ENCODE measurements at places on chromosomes 11 and 22. TPM values are rescaled to one million over a fixed set of nuclear protein-coding genes. Genes with fewer than 3 reads are reported as not detected.

The GNAZ gene
- 56.1 TPM for total RNA-seq

The PHF21B gene
- total RNA-seq = 5.1 TPM

The NXPE2 gene
- total RNA-seq = 0.31 TPM

- H3K27me3 ChIP-seq = peaks cover 12% of the 10 kb centered on the region
- no peak for ATAC-seq
- H3K27ac ChIP-seq = no peak overlapping the region
- H3K4me3 ChIP-seq = no peak overlapping the region
- H3K36me3 ChIP-seq = no peaks in the 10 kb centered on the region
Measured at GRCh38 chr22:39718921-39719475, 148.4 kb downstream of the CACNA1I start.

GRCh38 chr11:46319074-46319453 is 28.2 kb upstream of the DGKZ start:
- no peaks in the 10 kb centered on the region for H3K27me3 ChIP-seq
- no peak for ATAC-seq
- H3K36me3 ChIP-seq = no peaks in the 10 kb centered on the region
- H3K4me1 ChIP-seq = no peaks in the 10 kb centered on the region
- no peak overlapping the region for H3K27ac ChIP-seq

DNA sequence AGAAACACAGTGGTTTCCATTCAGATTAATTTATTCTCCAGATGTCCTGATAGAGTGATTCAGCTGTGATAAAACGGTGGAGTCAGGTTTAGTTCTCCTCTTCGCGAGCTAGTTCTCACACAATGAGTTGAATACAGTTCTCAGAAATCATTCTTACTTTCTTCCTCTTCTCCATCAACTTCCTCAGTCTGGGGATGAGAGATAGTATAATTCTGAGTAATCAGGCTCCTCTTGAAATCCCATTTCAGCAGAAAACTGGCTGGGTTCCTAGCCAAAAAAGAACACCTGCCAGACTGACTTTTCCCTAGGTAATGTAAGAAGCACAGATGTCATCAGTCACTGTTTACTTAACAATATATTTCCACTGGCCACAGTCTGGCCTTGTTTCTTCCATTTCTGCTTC is 76.7 kb downstream of the SVIP start:
- no peak overlapping the region for H3K27ac ChIP-seq
- H3K4me3 ChIP-seq = no peak overlapping the region
- H3K27me3 ChIP-seq = no peaks in the 10 kb centered on the region
- H3K4me1 ChIP-seq = no peaks in the 10 kb centered on the region

DNA sequence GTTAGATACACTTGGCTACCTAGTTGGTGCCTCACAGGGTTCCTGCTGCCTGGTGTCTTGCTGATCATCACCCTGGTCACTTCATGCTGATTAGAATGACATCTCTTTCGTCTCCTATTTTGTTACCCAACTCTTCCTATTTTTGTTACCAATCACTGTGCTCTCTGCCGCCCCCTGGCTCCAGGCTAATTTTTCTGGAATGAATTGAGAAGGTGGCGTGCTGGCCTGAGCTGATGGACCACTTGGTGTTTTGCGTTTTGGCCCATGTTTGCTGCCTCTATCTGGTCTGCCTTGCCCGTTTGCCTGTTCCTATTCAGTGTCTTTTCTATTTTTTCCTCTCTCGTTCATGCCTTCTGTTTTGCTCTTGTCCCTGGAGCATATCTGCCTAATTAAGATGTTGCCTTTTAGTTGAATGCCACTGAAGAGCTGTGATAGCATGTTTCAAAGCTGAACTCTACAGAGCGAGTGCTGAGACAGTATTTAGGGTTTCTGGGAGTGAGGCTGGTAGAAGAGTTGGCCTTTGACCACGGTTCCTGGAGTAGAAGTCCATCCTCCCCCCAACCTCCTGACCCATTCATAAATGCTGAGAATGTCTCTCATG is 5.9 kb upstream of the ATF4 start:
- H3K4me3 ChIP-seq = no peak overlapping the region
- H3K36me3 ChIP-seq = no peaks in the 10 kb centered on the region

- ATAC-seq = no peak
- no peaks in the 10 kb centered on the region for H3K36me3 ChIP-seq
- no peaks in the 10 kb centered on the region for H3K27me3 ChIP-seq
- H3K4me1 ChIP-seq = no peaks in the 10 kb centered on the region
Measured at GRCh38 chr11:59963733-59964132, at the start of gene OOSP4A. OOSP4A (plus strand) TSS chr11:59964033; CDS start chr11:59964033, 0 bp downstream.

GRCh38 chr11:6405052-6405667 is 13.7 kb downstream of the APBB1 start:
- peaks cover 8% of the 10 kb centered on the region for H3K4me1 ChIP-seq
- H3K4me3 ChIP-seq = no peak overlapping the region
- no peaks in the 10 kb centered on the region for H3K27me3 ChIP-seq
- no peak overlapping the region for H3K27ac ChIP-seq

DNA sequence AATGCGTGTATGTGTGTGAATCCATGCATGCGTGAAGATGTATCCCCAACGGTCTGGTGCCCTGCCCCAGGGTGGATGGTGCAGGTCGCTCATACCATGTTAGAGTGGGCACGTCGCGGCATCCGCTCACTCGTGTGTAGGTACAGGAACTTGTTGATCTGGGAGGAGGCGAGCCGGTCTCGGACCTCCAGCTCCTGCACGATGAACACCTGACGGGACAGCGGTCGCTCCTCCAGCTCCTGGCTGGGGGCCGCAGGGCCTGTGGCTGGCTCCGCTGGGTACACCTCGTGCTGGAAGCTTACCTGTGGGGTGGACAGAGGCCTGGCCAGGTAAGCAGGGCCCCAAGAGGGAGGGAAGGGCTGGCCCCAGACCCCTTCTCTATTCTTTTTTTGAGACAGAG is 18.5 kb downstream of the ATG2A start:
- no peaks in the 10 kb centered on the region for H3K27me3 ChIP-seq
- H3K4me3 ChIP-seq = no peak overlapping the region
- peaks cover 11% of the 10 kb centered on the region for H3K4me1 ChIP-seq
- no peak overlapping the region for H3K27ac ChIP-seq

DNA sequence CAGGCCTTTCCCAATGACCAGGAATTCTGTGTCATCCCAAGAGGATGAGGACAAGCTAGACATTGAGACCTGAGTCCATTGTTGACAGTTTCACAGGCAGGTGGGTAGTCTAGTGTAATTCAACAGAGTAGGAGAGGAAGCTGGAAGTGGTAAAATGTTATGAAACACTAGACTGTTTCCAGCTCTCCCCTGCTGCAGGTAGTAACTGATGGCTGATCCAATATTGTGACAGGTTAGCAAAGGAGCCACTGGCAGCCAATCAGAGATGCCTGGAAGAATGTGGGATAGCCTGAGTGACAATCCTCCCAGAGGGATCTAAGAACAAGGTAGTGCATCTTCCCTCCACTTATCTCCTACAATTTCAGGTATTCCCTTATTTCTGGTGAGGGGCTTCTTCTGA is 10.6 kb upstream of the GDPD4 start:
- H3K27me3 ChIP-seq = no peaks in the 10 kb centered on the region
- H3K4me1 ChIP-seq = no peaks in the 10 kb centered on the region
- no peak overlapping the region for H3K4me3 ChIP-seq
- no peak for ATAC-seq

DNA sequence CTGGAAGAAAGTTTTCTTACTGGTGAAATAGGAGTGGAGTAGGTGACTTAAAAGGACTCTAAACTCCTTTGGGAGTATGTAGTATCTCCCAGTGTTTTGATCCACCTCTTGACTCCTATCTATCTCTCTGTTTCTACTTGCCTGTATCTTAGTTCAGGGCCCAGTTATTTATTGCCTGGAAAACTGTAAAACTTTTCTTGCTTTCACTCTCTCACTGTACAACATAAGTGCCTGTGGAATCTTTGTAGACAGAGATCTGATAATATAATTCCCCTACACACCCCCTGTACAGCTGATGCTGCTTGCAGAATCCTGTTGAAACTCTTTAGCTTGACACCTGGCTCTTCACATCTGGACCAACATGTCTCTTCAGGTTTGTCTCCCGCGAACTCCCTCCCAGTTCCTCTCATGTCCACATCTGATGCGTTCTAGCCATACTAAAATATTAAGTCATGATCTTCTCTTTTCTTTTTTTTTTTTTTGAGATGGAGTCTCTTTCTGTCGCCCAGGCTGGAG is 26.5 kb upstream of the SESN3 start:
- no peak overlapping the region for H3K4me3 ChIP-seq
- peaks cover 37% of the 10 kb centered on the region for H3K4me1 ChIP-seq
- H3K27me3 ChIP-seq = no peaks in the 10 kb centered on the region
- no peaks in the 10 kb centered on the region for H3K36me3 ChIP-seq

DNA sequence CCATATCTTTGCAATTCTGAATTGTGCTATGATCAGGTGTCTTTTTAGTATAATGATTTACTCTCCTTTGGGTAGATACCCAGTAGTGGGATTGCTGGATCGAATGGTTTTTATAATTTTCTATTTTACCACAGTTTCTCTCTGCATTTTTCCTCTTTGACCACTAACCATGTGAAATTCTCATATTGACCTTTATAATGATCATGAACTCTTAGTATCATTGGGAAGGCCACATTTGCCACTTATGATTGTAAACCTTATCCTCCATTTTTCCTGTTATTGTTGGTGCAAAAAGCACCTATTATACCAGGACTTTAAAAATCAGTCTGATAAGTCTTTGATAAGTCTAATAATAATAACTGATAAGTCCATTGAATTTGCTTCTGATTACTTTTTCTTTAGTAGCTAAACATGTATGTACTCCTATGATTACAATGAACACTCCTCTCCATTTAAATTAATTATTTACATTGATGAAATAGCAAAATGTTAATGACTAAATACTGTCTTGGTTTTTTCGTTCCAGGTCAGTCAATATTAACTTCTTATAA is 9.6 kb downstream of the NEAT1 start:
- H3K27ac ChIP-seq = no peak overlapping the region
- H3K27me3 ChIP-seq = no peaks in the 10 kb centered on the region
- peaks cover 33% of the 10 kb centered on the region for H3K4me1 ChIP-seq
- ATAC-seq = no peak

DNA sequence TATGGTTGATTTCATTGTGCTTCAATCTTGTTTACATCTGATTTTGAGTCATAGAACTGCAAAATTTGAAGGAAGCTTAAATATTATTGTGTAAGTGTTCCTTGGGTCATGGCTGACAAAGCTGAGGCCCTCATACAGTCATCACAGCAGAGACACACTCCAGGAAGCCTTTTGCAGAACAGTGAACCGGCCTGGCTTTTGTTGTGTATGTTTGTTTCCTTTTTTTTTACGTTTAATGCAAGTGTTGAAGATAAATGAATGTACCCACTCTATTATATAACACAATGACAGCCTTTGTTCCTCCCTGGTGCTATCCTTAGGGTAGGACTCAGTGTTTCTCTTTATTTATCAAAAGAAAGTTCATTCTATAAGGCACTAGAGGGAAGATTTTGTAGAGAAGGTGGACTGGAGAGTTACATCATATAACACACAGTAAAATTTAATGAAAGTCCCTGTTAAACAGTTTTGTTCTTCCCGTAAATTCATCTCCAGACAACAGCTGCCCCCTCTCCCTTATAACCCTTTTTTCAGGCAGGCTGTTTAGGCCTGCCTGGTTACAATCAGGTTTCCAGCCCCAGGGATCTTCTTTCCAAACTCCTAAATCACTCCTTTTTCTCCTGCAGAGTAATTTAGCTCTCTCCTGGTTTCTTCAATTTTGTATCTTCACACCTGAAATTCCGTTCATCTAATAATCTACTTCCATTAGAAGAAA is 34.3 kb upstream of the CSTF3 start:
- H3K27ac ChIP-seq = no peak overlapping the region
- no peak for ATAC-seq
- no peaks in the 10 kb centered on the region for H3K27me3 ChIP-seq
- H3K4me3 ChIP-seq = no peak overlapping the region
- no peaks in the 10 kb centered on the region for H3K4me1 ChIP-seq

DNA sequence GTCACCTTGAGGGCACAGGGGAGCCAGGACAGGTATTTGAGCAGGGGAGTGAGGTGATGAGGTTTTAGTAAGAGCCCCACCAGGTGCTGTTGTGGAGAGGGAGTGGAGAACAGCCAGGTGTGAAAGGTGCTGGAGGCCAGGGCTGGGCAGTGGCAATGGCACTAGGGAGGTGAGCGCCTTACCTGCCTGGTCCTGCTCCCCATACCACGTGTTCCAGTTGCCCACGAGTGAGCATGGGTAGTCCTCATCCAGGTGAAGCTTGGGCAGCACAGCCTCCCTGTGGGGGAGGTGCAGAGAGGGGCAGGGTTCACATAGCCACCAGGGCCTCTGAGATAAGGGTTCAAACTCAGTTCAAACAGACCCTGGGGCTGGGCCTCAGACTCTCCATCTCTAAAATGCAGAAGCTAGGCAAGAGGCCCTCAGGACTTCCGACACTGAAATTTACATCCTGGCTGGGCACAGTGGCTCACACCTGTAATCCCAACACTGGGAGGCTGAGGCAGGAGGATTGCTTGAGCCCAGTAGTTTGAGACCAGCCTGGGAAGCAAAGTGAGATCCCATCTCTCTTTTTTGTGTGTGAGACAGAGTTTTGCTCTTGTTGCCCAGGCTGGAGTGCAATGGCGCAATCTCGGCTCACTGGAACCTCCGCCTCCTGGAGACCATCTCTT is 11.8 kb downstream of the NIPSNAP1 start:
- H3K36me3 ChIP-seq = peaks cover 71% of the 10 kb centered on the region
- H3K4me1 ChIP-seq = no peaks in the 10 kb centered on the region
- H3K27ac ChIP-seq = no peak overlapping the region
- no peak overlapping the region for H3K4me3 ChIP-seq

- peaks cover 59% of the 10 kb centered on the region for H3K27me3 ChIP-seq
- ATAC-seq = no peak
- H3K27ac ChIP-seq = no peak overlapping the region
- no peaks in the 10 kb centered on the region for H3K36me3 ChIP-seq
Measured at GRCh38 chr22:36871669-36872081, 10.9 kb downstream of the NCF4 start.

DNA sequence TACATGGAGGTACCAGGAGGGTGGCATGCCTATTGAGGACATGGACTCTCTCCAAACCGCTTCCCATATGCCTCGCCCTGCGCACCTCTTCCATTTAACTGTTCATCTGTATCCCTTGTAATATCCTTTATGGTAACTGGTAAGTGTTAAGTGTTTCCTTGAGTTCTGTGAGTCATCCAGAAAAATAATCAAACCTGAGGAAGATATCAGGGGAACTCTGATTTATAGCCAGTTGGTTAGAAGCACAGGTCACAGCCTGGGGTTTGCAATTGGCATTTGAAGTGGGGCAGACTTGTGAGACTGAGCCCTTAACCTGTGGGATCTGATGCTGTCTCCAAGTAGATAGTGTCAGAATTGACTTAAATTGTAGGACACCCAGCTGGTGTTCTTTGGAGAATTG is 27.6 kb upstream of the CAT start:
- no peaks in the 10 kb centered on the region for H3K4me1 ChIP-seq
- H3K36me3 ChIP-seq = no peaks in the 10 kb centered on the region
- no peak overlapping the region for H3K4me3 ChIP-seq
- H3K27ac ChIP-seq = no peak overlapping the region
- peaks cover 11% of the 10 kb centered on the region for H3K27me3 ChIP-seq
- no peak for ATAC-seq

DNA sequence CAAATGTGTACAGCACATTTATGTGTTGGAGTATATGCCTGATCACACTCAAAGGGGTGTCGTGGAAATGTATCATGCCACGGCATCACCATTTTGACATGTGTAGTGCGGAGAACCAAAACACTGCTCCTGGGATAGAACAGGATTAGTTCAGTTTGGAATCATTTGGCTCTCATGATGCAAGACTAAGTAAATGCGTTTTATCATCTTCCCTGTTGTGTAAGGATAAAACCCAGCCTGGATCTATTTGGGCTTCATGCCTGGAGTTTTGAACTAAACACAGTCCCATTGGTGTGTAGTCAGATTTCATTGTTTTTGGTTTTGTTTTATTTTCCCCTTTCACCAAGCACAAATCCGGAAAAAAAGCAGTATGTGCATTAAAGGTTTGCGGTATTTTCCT is 574.3 kb downstream of the NTM start:
- ATAC-seq = peak; percentile 60
- H3K27me3 ChIP-seq = no peaks in the 10 kb centered on the region
- H3K36me3 ChIP-seq = no peaks in the 10 kb centered on the region
